ENCODE measurements at places on chromosomes 1 and 21.
A peak's percentile ranks its signal among the peaks of the same experiment; 100 is the strongest.

DNA sequence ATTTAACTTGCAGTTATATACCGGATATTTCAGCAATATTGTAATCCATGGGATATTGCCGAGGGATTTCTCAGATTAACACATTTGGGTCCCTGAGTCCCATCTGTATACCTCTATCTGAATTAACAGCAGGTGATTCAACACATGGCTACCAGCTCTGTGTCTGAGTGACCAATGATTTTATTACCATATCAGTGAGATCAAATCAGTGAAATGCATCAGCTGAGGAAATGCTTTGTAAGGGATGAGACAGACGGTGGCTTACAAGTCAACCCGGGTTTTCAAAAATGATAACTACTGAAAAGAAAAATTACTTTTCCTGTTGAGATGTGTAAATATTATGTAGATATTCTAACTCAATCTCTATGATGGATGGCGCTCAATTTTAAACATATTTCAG lies 504.1 kb upstream of the PKN2 start:
- DNase-seq = no peak

GRCh38 chr1:163863731-163864130 lies 542.0 kb downstream of the NUF2 start:
- DNase-seq = no peak

- no peak for DNase-seq
Measured at GRCh38 chr1:115196296-115196695, 107.0 kb upstream of the TSPAN2 start.

DNA sequence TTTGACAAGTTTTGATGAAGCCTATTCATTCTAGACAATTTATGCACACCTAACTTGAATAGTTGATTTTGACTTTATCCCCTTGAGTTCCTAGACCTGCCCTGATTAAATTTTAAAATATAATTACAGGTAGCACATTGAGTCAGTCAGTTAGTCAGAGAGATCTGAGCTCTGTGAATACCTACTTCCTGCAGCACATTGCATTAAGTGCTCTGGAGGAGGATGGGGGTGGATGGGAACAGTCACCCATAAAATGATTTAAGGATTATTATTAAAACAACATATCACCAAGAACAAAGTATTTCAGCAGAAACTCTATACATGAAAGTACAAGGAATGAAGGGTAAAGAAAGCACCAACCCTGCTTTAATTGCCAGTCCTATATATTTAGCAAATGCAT lies 11.8 kb upstream of the RPF1 start:
- DNase-seq = no peak

- no peak for DNase-seq
Measured at GRCh38 chr1:205678286-205679111, 1.8 kb downstream of the SLC45A3 start.

GRCh38 chr1:167837326-167837725 lies 76.6 kb downstream of the ADCY10 start:
- DNase-seq = no peak

DNA sequence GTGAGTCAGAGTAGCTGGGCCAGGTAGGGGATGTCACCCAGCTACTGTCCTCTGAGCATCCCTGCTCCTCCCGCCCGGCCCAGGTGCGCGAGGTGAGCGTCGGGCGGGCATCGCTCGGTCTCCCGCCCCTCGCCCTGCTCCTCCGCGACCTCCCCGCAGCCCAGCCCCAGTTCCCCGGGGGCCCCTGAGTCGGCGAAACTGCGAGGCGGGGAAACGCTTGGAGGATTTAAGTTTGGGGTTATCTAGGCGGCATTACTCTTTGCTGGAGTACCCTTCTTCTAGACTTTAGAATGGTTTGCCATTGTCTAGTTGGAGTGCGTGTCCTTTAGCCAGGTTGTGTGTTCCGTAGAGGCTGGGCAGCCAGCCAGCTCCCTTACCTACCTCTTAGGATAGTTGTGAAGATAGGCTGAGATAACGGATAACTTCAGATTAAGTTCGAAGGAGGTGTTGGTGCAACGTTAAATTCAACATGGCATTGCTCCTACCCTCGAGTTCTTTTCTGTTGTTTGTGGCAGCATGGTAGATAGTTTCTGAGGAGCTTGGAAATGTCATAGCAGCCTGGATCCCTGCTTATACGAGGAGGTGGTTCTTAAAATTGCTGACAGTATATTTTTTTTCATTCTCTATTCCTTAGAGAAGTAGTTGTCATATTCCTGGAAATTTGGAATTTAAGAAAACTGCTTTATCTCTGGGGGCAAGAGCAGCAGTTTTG lies 697 bp downstream of the AGO3 start:
- DNase-seq = no peak

DNA sequence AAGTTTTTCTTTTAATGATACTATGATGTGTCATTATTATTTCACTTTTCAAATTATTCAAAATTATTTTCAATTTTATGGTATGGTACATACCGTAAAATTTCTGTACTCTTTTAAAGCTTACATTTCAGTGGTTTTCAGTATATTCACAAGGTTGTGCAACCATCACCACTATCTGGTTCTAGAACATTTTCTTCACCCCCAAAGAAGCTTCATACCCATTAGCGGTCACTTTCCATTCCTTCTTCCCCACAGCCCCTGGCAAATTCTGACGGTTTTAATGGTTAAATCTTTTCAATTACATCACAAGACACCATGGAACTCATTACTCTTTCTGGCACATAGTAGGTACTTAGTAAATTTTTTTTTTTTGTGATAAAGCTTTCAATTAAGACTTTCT lies 22.8 kb upstream of the ATP5PO start:
- no peak for DNase-seq

DNA sequence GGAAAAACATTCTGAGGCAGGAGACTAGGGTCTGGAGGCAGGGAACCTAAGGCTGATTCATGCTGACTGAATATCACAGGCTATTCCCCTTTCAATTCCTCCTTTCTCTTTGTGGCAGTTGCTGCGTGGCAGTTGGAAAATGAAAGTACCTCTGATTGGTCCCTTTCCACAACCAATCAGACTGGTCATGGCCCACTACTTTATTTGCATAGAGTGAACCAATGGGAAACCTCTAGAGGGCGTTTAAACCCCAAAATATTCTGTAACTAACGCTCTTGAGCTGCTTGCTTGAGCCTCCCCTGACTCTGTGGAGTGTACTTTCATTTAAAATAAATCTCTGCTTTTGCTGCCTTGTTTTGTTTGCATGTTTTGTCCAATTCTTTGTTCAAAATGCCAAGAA lies 27.7 kb upstream of the VN1R5 start:
- DNase-seq = no peak

DNA sequence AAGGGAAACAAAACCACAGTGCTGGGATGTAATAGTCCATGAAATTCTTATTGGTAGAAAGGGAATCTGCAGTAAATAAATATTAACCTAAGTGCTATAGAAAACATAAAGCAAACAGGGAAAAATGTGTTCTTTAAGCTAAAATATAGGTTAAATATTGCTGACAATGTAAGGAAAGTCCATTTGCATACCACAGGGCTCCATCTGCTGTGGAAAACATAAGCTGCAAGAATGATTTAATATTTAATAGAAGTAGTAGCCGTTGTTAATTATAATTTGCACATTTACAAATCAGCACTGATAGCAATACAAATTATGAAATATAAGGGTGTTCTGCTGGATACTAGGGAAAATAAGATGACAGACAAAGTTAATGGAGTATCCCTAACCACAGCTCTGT lies 444.9 kb upstream of the PKN2 start:
- no peak for DNase-seq

DNA sequence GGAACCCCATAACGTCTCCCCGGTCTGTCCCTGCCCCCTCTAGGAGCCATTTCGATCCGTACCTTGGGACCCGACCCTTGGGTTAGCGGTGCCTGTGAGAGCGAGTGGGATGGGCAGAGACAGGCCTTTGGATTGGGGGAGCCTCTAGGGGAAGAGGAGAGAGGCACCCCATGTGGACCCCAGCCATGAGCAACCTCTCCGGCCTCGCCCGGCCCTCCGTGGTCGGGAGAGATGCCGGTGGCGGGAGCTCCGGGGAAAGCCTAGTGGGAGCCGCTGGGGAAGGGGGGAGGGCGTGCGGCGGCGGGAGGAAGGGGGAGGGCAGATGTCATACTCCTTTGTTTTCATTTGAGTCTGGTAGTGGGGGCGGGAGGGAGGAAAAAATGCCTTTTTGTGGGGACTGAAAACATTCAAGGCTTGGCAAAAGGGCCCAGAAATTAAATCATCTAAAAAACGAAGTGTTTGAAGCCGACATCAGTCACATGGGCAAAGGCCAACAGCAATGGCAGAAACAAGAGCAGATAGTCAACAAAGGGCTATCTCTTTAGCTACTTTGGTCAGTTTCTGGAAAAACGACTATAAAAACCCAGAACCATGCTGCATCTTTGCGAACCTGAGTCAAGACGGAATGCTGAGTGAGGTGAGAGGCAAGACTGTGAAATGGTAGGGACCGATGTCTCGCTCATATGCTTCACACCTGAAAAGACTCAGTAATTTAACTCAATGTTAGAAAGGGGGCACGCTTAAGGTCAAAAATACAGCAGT lies 758 bp downstream of the PTBP2 start:
- DNase-seq = peak; percentile 1

DNA sequence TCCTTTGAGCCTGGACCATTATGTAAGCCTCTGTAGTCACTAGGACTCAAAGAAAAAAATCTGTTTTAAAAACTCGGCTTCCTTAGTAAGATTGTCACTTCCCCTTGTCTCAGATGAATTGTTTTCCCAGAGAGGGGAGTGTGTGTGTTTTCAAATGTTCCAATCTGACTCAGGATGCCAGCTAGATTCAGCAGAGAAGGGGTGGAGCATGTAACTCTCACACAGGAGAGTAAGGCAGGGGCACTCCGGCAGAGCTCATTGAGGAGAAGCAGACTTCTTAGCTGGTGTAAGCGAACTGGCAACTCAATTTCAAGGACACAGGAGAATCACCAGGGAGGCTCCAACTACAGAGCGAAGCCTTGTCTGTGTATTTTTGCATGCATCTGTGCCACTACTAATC lies 623.2 kb downstream of the LMO4 start:
- DNase-seq = no peak

GRCh38 chr1:217876896-217877295 lies 245.8 kb downstream of the SPATA17 start:
- DNase-seq = no peak

DNA sequence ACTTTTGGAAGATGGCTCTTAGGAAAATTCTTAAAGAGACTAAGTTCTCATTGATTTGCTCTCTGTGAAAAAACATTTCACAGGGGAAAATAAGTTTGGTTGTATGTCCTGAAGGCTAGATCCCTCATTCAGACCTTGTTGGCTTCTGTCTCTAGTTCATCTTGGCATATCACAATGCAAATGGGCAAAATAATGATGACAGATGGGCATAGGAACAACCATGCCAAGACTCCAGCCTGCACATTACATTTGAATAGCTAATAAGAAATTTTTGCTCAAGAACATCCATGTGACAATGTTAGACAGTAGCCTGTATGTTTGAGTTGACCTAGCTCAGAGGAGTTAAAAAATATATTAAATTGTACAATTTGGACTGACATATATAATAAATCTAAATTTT lies 292.9 kb downstream of the PLA2G4A start:
- no peak for DNase-seq

GRCh38 chr1:52191395-52191965 lies 49.6 kb downstream of the ZFYVE9 start:
- DNase-seq = no peak

- no peak for DNase-seq
Measured at GRCh38 chr1:96533820-96534219, 187.8 kb upstream of the PTBP2 start.

- DNase-seq = no peak
Measured at GRCh38 chr1:51139474-51139873, 37.4 kb downstream of the C1orf185 start.

DNA sequence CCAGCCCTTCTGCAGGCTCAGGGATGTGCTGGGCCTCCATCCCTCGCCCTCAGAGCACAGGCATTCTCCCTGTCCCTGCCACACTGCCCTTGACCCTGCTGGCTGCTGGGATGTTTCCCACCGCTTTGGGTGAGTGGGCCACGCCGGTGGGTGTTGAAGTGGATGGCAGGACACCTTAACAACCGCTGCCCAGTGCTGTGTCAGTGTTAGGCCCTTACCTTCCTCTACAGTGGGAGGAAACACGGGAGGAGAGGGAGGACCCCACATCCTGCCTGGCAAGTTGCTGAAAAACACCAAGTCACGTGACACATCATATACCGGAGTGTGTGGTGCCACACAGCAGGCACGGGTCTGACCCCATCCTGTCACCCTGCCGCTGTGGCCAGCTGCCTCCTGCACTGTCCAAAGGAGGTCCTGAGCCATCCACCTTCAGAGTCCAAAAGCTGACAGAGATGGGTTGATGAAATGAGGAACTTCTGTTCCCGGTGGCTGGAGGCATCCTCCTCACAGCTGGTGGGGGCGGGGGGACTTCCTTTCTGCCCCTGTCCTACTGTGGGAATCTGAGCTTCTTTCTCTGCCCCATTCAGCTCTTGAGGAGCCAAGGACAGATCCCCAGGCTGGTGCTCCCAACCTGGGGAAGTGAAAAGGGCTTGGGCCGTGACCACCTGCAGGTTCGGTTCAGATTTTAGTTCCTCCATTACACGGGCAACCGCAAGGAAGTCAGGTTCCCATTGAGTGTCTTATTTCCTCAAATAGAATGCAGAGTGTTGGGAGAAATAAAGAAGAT lies 3.2 kb upstream of the THEMIS2 start:
- DNase-seq = peak; percentile 49

DNA sequence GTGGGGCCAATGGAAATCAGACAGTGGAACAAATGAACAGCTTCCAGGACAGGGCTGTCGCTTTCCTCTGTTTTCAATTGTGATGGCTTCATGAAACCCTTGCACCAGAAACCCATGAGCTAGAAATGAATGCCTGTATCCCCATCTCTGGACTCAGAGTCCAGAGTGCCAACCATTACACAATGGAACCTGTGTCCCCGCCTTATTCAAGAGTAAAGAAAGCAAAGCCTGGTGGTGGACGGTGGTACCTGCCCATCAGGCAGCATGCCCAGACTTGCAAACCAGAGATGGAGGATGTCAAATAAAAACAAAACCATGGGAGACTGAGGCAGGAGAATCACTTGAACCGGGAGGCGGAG lies 4.4 kb upstream of the CAPN2 start:
- no peak for DNase-seq

DNA sequence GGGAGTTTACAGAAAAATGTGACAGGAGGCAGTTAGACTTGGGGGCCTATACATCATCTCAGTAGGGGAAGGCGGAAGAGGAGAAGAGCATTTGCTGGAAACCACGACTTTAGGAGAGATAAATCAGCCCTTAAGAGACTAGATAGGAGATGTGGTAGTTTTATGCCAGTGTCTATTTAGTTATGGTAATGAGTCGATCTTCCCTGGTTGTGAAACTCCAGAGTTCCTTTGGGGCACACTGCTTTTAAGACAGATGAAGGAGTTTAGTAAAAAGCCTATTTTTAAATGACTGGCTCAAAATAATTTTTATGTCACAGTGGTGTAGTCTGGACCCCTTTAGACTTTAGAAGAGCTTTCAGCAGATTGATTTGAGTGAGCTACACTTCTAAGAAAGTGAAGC lies 7.8 kb downstream of the PGM1 start:
- no peak for DNase-seq

DNA sequence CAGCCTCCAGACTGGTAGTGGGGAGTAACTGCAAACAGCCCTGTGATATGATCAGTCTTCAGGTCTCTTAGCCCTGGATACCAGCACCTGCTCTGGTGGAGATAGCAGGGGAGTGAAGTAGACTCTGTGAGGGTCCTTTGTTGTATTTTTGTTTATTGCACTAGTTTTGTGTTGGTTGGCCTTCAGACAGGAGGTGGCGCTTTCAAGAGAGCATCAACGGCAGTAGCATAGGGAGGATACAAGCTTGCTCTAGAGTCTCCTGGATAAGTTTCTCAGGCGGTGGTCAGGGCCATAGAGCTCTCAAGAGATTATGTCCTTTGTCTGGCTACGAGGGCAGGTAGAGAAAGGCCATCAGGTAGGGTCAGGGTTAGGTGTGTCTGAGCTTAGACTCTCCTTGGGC lies 116.4 kb downstream of the USH2A start:
- DNase-seq = no peak
